ENCODE measurements at places on chromosomes 5 and 9. TPM values are rescaled to one million over a fixed set of nuclear protein-coding genes. Genes with fewer than 3 reads are reported as not detected.

PCDHGB3 gene
- total RNA-seq = 5.1 TPM

RNF20 gene
- total RNA-seq = 32.0 TPM

ZBTB34 gene
- 9.5 TPM for total RNA-seq

NOXA1 gene
- 0.46 TPM for total RNA-seq

HTR4 gene
- total RNA-seq = not detected

DDX4 gene
- total RNA-seq = under 0.01 TPM

PRRT1B gene
- total RNA-seq = not detected

LCN9 gene
- not detected for total RNA-seq

TUT7 gene
- 23.1 TPM for total RNA-seq

SPINK5 gene
- total RNA-seq = 0.15 TPM

TIMD4 gene
- total RNA-seq = not detected

ASPN gene
- not detected for total RNA-seq

TMEM174 gene
- total RNA-seq = not detected

MARCOL gene
- total RNA-seq = not detected

SLC6A18 gene
- total RNA-seq = not detected

DDX46 gene
- total RNA-seq = 15.1 TPM

ROR2 gene
- 0.36 TPM for total RNA-seq

FLT4 gene
- total RNA-seq = not detected

CACNA1B gene
- 0.36 TPM for total RNA-seq

NXNL2 gene
- total RNA-seq = 0.73 TPM

SMIM33 gene
- total RNA-seq = not detected

IFNK gene
- total RNA-seq = not detected

PCDHGC3 gene
- total RNA-seq = 64.6 TPM

KIAA0825 gene
- total RNA-seq = 1.7 TPM

N4BP3 gene
- 3.1 TPM for total RNA-seq

IFNA13 gene
- total RNA-seq = not detected

TLX3 gene
- total RNA-seq = not detected

PCDH1 gene
- 0.73 TPM for total RNA-seq

AIF1L gene
- total RNA-seq = 58.8 TPM

ACOT12 gene
- 1.1 TPM for total RNA-seq

FOXD4L3 gene
- total RNA-seq = under 0.01 TPM

QRFP gene
- not detected for total RNA-seq

PAEP gene
- 11.0 TPM for total RNA-seq

OTP gene
- total RNA-seq = not detected

IFNA21 gene
- total RNA-seq = not detected

PRDM9 gene
- total RNA-seq = not detected

GPR150 gene
- total RNA-seq = 0.34 TPM

NR6A1 gene
- total RNA-seq = 0.69 TPM

PDE8B gene
- total RNA-seq = under 0.01 TPM
